Activated CD4-positive, alpha-beta T cell treated with anti-CD3 and anti-CD28 coated beads, Interleukin-2, amount 10 ng/mL, durations not matched to agents 24 days and 14 days (primary cell): ENCODE measurements at places on chromosomes 13 and 19. TPM values are rescaled to one million over a fixed set of nuclear protein-coding genes. Genes with fewer than 3 reads are reported as not detected.

DNA sequence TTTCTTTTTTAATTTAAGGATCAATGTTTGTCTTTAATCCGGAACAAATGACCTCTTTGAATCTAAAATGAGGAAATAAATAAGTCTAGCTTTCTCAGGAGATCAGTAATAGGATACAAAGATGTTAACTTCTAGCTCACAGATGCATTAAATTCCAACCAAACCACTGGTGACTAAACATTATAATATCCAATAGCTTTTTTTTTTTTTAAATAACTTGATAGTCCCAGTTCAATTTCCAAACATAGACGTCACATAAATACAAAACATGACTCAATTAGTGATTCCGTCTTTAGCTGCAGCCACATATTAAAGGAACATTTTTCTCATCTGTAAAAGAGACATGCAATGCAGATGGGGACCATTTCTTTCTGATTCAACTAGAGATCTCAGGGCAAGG is 390.5 kb upstream of the PCDH9 start:
- no peaks in the 10 kb centered on the region for H3K4me1 ChIP-seq
- H3K36me3 ChIP-seq = no peaks in the 10 kb centered on the region
- H3K4me3 ChIP-seq = no peak overlapping the region
- DNase-seq = no peak
- H3K27ac ChIP-seq = no peak overlapping the region
- H3K27me3 ChIP-seq = no peaks in the 10 kb centered on the region

DNA sequence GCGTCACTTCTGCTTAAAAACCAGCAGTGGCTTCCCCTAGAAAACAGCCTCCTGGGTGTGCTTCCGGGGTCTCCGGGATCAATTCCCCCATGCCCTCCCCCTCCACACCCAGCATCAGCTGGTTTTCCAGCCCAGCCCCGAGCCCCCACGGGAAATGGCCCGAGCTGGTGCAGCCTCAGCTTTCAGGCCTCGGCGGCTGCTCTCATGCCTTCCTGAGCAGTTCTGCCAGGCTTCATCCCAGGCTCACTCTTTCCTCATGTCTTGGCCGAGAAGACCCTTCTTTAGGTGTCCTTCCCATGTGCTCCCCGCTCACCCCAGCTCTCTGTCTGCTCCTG is 103.1 kb upstream of the RNF113B start:
- no peak overlapping the region for H3K27ac ChIP-seq
- H3K27me3 ChIP-seq = peaks cover 4% of the 10 kb centered on the region
- no peaks in the 10 kb centered on the region for H3K36me3 ChIP-seq
- no peak for DNase-seq

- no peak for DNase-seq
- H3K27me3 ChIP-seq = peaks cover 7% of the 10 kb centered on the region
- H3K27ac ChIP-seq = no peak overlapping the region
- H3K4me1 ChIP-seq = no peaks in the 10 kb centered on the region
- no peak overlapping the region for H3K4me3 ChIP-seq
- H3K36me3 ChIP-seq = no peaks in the 10 kb centered on the region
Measured at GRCh38 chr13:102470283-102470917, 68.6 kb upstream of the FGF14 start.

- DNase-seq = no peak
- H3K4me1 ChIP-seq = peaks cover 4% of the 10 kb centered on the region
- peaks cover 19% of the 10 kb centered on the region for H3K27me3 ChIP-seq
Measured at GRCh38 chr13:110454227-110454859, 107.2 kb downstream of the RAB20 start.

DNA sequence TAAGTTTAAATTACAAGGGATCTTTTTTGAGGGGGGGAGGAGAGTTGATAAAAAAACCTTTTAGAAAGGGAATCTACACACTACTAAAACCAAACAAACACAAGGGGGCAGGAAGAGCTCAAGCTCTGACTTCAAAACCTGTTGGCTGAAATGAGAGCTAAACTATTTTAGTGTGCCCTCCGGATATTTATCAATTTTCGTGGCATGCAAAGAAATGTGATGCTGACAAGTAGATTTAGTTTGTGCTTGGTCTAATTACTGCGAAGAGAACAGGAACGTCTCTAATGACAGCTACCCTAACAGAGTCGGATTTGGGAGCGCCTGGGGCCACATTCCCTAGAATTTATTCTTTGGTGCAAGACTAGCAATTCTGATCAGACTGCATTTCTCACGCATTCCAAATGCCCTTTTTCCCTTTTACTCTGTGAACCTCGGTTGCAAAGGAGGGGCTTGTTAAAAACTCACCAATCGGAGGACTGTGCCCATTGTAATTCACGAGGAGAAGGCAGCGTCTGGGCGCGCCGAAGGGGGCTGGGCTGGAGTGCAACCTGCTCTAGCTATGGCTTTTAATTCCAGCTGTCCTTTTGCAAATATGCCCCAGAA is 802 bp upstream of the FREM2 start:
- H3K4me1 ChIP-seq = no peaks in the 10 kb centered on the region
- DNase-seq = no peak
- H3K36me3 ChIP-seq = no peaks in the 10 kb centered on the region

GRCh38 chr19:13882836-13883235 is 5.9 kb downstream of the NANOS3 start:
- peak overlapping the region; percentile 34 for H3K27ac ChIP-seq
- H3K4me1 ChIP-seq = peaks cover 34% of the 10 kb centered on the region
- no peak for DNase-seq
- no peaks in the 10 kb centered on the region for H3K27me3 ChIP-seq
- no peaks in the 10 kb centered on the region for H3K36me3 ChIP-seq

The CPAMD8 gene
- total RNA-seq = 0.28 and 0.33 TPM in 2 replicates

GRCh38 chr13:111095031-111095840 is 19.9 kb upstream of the ARHGEF7 start:
- no peak overlapping the region for H3K4me3 ChIP-seq
- no peaks in the 10 kb centered on the region for H3K4me1 ChIP-seq
- DNase-seq = no peak
- peaks cover 28% of the 10 kb centered on the region for H3K27me3 ChIP-seq

GRCh38 chr13:99383946-99384345 is 76.7 kb upstream of the GPR183 start:
- H3K27ac ChIP-seq = peak overlapping the region; percentile 82
- peak; percentile 75 for DNase-seq
- H3K4me3 ChIP-seq = peak overlapping the region; percentile 71
- H3K4me1 ChIP-seq = peaks cover 72% of the 10 kb centered on the region

DNA sequence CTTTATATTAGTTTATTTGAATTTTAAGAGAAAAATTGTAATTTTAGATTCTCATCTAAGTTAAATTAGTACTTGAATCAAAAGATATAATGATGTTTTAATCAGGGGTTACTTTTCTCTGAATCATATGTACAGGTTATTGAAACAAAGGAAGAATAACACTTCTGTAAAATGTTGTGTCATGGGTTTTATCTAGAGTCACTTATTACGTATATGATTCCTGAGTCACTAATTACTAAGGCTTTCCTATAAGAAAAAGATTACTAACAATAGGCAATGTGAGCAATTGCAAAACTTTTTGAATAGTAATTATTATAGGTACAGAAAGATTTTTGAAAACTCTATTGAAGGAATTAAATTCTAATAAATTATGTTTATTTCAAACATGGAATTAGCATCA is 99.2 kb upstream of the KLF5 start:
- peaks cover 22% of the 10 kb centered on the region for H3K36me3 ChIP-seq
- DNase-seq = no peak
- no peak overlapping the region for H3K27ac ChIP-seq
- H3K4me1 ChIP-seq = no peaks in the 10 kb centered on the region

GRCh38 chr19:5292822-5293611 is 47.6 kb downstream of the PTPRS start:
- no peak overlapping the region for H3K27ac ChIP-seq
- H3K36me3 ChIP-seq = no peaks in the 10 kb centered on the region
- H3K27me3 ChIP-seq = peaks cover 17% of the 10 kb centered on the region
- H3K4me1 ChIP-seq = no peaks in the 10 kb centered on the region
- no peak overlapping the region for H3K4me3 ChIP-seq

The QPCTL gene
- total RNA-seq = 16.7 and 20.9 TPM in 2 replicates

The ZNF763 gene
- total RNA-seq = 0.31 and 0.51 TPM in 2 replicates

DNA sequence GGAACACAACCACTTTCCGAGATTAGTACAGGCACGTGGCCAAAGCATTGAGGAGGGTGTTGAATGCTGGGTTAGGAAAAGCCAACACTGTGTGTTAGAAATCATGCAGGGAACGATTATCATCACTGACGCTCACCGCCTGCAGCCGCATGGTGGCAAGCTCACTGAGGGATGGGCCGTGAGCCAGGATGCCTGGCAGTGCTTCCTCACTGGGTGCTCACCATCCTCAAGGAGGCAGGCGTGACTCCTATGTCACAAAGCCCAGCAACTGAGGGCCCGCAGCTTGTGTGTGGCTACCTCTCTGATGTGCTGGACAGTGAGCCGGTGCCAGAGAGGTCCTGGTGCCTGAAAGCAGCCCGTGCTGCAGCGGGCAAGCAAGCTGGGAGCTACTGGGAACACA is 30.4 kb upstream of the TIMM44 start:
- no peak overlapping the region for H3K4me3 ChIP-seq
- peaks cover 14% of the 10 kb centered on the region for H3K36me3 ChIP-seq
- no peaks in the 10 kb centered on the region for H3K27me3 ChIP-seq
- H3K27ac ChIP-seq = no peak overlapping the region
- H3K4me1 ChIP-seq = no peaks in the 10 kb centered on the region

GRCh38 chr19:12521996-12522395 is 29.3 kb downstream of the ZNF564 start:
- H3K4me1 ChIP-seq = no peaks in the 10 kb centered on the region
- no peak for DNase-seq
- no peak overlapping the region for H3K4me3 ChIP-seq
- H3K36me3 ChIP-seq = peaks cover 60% of the 10 kb centered on the region
- H3K27ac ChIP-seq = no peak overlapping the region

DNA sequence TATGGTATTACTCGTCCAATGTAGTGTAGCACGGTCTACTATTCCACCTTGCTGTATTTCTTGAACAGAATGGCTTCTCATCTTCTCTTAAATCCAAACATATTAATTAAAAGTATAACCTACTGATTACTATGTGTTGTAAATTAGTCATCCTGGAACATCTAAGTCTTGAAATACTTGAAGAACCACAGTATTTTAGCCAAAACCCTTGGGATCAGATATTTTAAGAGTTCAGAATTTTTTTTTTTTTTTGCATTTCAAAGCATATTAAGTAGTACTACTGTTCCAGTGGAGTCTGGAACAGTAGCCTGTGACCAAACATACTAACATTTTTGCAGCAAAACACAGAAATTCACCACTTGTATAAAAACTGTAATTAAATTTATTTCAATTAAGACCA is 30.1 kb downstream of the ZC3H13 start:
- no peak overlapping the region for H3K27ac ChIP-seq
- no peak for DNase-seq

The ERICH6B gene
- not detected in 2 replicates for total RNA-seq

The CGB8 gene
- not detected in 2 replicates for total RNA-seq

GRCh38 chr13:97256343-97256783 is 34.2 kb downstream of the MBNL2 start:
- H3K27ac ChIP-seq = peak overlapping the region; percentile 84
- H3K36me3 ChIP-seq = peaks cover 13% of the 10 kb centered on the region
- peak overlapping the region; percentile 26 for H3K4me3 ChIP-seq

The ZNF99 gene
- not detected in 2 replicates for total RNA-seq

GRCh38 chr13:21142766-21143165 is 33.6 kb downstream of the SKA3 start:
- no peak for DNase-seq
- H3K4me1 ChIP-seq = peaks cover 27% of the 10 kb centered on the region
- H3K4me3 ChIP-seq = peak overlapping the region; percentile 61
- H3K27me3 ChIP-seq = peaks cover 4% of the 10 kb centered on the region
- H3K36me3 ChIP-seq = peaks cover 42% of the 10 kb centered on the region
- peak overlapping the region; percentile 19 for H3K27ac ChIP-seq

- no peak overlapping the region for H3K4me3 ChIP-seq
- no peak overlapping the region for H3K27ac ChIP-seq
- DNase-seq = no peak
- peaks cover 10% of the 10 kb centered on the region for H3K4me1 ChIP-seq
Measured at GRCh38 chr19:29696565-29696846, 18.6 kb downstream of the C19orf12 start.

- no peak overlapping the region for H3K27ac ChIP-seq
- H3K4me3 ChIP-seq = no peak overlapping the region
- H3K36me3 ChIP-seq = peaks cover 25% of the 10 kb centered on the region
- peaks cover 17% of the 10 kb centered on the region for H3K4me1 ChIP-seq
- DNase-seq = no peak
Measured at GRCh38 chr19:50489461-50490011, 12.9 kb upstream of the GARIN5A start.

The APOC4 gene
- not detected in 2 replicates for total RNA-seq

- H3K36me3 ChIP-seq = no peaks in the 10 kb centered on the region
- no peak overlapping the region for H3K4me3 ChIP-seq
- no peak overlapping the region for H3K27ac ChIP-seq
- DNase-seq = no peak
- H3K27me3 ChIP-seq = no peaks in the 10 kb centered on the region
- H3K4me1 ChIP-seq = no peaks in the 10 kb centered on the region
Measured at GRCh38 chr13:107803822-107804495, 411.4 kb downstream of the LIG4 start.

DNA sequence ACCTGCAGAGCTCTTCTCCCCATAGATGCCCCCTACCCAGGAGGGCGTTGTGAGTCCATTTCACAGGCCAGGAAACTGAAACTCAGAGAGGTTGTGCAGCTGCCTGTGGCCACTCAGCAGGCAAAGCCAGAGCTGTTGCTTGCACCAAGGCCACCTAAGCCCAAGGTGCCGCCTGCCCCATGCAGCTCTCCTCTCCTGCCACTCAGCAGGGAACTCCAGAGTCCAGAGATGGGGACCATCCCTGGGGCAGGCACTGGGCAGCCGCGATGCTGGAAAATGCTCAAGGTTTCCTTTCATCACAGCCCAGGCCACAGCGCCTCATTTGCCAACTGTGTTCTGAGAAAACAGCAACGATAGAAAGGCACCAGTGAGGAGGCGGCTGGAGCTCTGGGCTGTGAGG is 41.0 kb upstream of the PEPD start:
- no peaks in the 10 kb centered on the region for H3K36me3 ChIP-seq
- no peaks in the 10 kb centered on the region for H3K4me1 ChIP-seq
- no peaks in the 10 kb centered on the region for H3K27me3 ChIP-seq
- H3K27ac ChIP-seq = no peak overlapping the region
- H3K4me3 ChIP-seq = no peak overlapping the region
- DNase-seq = no peak

DNA sequence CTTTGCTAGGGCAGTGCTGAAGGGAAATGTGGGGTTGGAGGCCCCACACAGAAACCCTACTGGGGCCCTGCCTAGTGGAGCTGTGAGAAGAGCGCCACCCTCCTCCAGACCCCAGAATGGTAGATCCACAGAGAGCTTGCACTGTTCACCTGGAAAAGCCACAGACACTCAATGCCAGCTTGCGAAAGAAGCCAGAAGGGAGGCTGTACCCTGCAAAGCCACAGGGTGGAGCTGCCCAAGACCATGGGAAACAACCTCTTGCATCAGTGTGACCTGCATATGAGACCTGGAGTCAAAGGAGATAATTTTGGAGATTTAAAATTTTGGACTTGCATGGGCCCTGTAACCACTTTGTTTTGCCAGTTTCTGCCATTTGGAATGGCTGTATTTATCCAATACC is 615.4 kb upstream of the MIR17HG start:
- no peaks in the 10 kb centered on the region for H3K4me1 ChIP-seq
- H3K27me3 ChIP-seq = no peaks in the 10 kb centered on the region
- no peak overlapping the region for H3K27ac ChIP-seq
- no peak for DNase-seq
- no peaks in the 10 kb centered on the region for H3K36me3 ChIP-seq
- H3K4me3 ChIP-seq = no peak overlapping the region
